ENCODE measurements at places on chromosomes 5 and 9. TPM values are rescaled to one million over a fixed set of nuclear protein-coding genes. Genes with fewer than 3 reads are reported as not detected.

FAM114A2 gene
- total RNA-seq, result 9.5 TPM

KLHL3 gene
- 0.13 TPM for total RNA-seq

IL5 gene
- not detected for total RNA-seq

SH3TC2 gene
- 0.56 TPM for total RNA-seq

NEURL1B gene
- total RNA-seq, result 10.0 TPM

ADAMTS13 gene
- 0.60 TPM for total RNA-seq

GABRG2 gene
- total RNA-seq, result not detected

ASS1 gene
- 20.9 TPM for total RNA-seq
